ENCODE measurements at places on chromosomes 4 and X.

- no peak for DNase-seq
Observed at GRCh38 chr4:185512516-185512915, 22.8 kb downstream of the PDLIM3 start.

DNA sequence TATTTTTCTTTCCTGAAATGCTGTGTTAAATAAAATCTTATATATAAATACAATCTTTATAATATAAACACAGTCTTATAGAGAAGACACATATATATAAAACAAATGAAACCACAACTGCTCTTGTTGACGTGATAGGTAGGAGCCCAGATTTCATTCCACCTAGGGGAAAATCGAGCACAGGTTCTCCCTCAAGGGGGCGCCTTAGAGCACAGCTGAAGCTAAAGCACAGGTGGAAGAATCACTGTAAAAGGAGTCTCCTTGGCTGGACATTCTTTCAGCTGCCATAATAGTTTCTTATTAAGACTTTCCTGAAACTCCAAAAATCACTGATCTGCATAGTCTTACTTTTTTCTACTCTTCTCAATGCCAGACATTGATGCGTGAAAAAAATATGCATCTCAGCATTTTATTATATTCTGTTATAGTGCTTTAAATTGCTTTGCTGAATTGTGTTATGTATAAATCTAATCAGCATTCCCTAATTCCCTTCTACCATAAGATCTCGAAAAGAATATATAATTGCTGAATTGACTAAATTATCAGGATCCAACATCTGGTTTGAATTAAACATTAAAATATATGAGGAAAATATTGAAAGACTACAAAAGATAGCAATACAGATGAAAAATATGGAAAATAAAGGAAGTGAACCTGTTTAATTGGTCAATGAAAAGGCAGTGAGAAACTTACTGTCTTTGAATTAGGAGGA, 25.5 kb upstream of the RXFP1 start:
- DNase-seq: no peak

DNA sequence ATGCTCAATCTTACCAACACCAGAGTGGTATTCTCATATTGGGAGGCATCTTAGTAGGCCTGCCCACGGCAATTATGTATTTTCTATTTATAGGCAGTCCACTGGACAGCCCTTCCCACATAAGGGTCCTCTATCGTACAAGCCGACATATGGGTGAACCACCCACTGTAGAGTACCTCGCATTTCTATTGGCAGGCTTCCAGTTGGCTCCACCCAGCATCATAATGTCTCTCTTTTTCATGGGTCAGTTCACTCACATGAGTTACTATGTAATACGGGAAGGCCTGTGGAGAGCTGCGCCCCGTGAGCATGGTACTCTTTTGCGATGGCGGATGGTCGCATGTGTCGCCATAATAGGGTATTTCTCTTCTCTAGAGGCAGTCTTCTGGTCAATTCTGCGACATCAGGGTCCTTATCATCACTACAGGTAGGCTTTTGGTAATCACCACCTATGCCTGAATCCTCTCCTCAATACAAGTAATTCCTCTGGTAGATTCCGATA, 29.4 kb upstream of the FOXR2 start:
- no peak for DNase-seq

DNA sequence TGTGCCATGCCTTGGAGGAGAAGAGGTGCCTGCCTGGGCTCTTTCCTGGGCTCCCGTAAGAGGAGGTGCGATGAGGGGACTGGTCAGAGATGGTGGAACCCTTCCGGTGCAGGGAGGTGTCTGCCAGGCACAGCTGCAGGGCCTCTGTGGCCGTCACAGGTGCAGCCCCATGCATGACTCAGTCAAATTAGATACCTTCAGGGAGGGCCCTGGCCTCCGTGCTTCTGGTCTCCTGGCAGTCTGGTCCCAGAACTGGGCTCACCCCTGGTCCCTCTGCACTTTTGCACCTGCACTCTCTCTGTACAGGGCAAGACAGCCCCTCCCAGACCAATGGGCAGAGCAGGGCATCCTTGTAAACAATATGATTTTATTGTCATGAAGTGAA, 49.9 kb upstream of the LRPAP1 start:
- no peak for DNase-seq

GRCh38 chr4:10108391-10108790, 8.2 kb downstream of the WDR1 start:
- DNase-seq: no peak

DNA sequence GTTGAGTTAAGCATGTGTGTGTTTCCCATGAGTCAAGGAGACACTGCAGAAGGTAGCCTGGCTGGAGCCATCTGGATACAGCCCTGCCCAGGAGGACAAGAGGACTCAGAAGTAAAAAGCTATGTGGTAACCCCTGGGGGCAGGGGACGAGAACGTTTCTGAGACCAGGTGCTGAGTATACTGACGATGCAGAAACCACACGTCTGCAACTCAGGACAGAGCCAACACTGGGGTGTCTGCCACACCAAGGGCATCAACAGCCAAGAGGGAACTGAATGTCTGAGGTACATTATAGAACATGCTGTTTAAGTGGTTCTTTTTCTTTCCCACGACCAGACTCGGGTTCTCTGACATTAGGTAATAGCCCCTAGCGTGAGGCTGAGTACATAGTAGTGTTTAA, 94.1 kb upstream of the GPR34 start:
- no peak for DNase-seq
